Stimulated activated CD4-positive, alpha-beta T cell treated with anti-CD3 and anti-CD28 coated beads, Interleukin-12 subunit alpha, Interleukin-12 subunit beta, amount 100 ng/mL, for 4 hours (primary cell): ENCODE measurements at places on chromosomes 13 and 19.

DNA sequence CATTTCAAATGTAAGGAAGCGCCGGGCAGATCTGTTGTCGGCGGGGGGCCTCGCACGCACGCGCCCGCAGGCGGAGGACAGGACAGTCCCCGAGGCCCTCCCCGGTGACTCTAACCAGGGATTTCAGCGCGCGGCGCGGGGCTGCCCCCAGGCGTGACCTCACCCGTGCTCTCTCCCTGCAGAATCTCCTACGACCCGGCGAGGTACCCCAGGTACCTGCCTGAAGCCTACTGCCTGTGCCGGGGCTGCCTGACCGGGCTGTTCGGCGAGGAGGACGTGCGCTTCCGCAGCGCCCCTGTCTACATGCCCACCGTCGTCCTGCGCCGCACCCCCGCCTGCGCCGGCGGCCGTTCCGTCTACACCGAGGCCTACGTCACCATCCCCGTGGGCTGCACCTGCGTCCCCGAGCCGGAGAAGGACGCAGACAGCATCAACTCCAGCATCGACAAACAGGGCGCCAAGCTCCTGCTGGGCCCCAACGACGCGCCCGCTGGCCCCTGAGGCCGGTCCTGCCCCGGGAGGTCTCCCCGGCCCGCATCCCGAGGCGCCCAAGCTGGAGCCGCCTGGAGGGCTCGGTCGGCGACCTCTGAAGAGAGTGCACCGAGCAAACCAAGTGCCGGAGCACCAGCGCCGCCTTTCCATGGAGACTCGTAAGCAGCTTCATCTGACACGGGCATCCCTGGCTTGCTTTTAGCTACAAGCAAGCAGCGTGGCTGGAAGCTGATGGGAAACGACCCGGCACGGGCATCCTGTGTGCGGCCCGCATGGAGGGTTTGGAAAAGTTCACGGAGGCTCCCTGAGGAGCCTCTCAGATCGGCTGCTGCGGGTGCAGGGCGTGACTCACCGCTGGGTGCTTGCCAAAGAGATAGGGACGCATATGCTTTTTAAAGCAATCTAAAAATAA lies 18.2 kb downstream of the IL17D start:
- no peak for DNase-seq

DNA sequence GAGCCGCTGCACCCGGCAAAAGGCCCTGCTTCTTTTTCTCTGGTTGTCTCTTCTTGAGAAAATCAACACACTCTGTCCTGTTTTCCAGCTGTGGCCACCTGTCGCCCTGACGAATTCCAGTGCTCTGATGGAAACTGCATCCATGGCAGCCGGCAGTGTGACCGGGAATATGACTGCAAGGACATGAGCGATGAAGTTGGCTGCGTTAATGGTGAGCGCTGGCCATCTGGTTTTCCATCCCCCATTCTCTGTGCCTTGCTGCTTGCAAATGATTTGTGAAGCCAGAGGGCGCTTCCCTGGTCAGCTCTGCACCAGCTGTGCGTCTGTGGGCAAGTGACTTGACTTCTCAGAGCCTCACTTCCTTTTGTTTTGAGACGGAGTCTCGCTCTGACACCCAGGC lies 17.2 kb downstream of the LDLR start:
- no peak for DNase-seq

- no peak for DNase-seq
Measured at GRCh38 chr19:8973501-8974091, 36.6 kb downstream of the MUC16 start.

GRCh38 chr19:741506-742131 lies 9.3 kb upstream of the MISP start:
- DNase-seq, result no peak

DNA sequence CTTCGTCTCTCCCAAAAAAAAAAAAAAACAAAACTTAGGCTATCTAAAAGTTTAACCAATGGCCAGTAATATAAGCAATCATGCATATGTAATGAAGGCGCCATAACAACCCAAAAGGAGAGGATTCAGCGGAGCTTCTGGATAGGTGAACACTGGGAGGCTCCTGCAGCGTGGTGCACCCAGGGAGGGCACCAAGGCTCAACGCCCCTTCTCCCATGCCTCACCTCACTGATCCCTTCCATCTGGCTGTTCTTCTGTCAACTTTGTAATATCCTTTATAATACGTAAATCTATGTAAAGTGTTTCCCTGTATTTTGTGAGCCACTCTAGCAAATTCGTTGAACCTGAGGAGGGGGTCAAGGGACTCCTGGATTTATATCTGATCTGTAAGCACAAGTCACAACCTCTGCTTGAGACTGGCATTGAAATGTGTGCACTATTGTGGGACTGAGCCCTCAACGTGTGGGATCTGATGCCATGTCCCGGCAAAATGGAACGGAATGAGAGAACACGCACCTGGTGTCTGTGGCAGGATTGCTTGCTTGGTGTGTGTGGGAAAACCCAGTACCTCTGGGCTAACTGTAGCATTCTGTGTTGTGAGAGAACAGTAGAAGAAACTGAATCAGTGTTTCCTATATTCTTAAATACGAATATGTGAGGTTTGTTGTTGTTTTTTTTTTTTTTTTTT lies 521 bp upstream of the ZNF665 start:
- no peak for DNase-seq

GRCh38 chr13:111857846-111858560 lies 208.9 kb upstream of the SOX1 start:
- no peak for DNase-seq

- no peak for DNase-seq
Measured at GRCh38 chr13:55516610-55517009, 1624.1 kb upstream of the PRR20A start.

DNA sequence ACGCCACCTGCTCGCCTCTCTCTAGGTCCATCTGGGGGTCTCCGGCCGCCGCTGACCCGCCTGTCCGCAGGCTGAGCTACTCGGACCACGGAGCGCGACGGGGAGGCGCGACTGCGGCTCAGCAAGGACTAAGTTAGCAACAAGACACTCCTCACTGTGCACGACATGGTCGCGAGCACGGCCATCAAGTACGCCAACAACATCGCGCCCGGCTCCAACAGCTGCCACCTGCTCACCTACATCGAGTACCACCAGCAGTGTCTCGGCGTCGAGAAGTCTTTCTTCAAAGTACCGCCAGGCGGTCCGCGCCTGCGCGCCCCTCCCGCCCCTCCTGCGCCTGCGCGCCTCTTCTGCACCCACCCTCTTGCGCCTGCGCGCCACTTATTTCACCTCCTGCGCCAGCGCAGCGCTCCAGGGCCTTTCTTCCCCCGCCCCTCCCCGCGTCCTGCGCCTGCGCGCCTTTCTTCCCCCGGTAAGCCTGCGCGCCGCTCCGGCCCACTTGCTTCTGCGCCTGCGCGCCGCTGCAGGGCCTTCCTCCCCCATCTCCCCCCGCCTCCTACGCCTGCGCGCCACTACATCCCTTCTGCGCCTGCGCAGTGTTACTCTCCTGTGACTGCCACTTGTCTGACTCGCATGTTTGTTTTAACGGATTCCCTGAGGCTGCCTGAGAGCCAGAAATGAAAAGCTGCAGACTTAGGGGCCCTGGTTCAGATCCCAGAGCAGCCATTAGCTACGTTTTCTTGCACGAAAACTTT lies 64.0 kb downstream of the ACSBG2 start:
- DNase-seq, result peak; percentile 99

DNA sequence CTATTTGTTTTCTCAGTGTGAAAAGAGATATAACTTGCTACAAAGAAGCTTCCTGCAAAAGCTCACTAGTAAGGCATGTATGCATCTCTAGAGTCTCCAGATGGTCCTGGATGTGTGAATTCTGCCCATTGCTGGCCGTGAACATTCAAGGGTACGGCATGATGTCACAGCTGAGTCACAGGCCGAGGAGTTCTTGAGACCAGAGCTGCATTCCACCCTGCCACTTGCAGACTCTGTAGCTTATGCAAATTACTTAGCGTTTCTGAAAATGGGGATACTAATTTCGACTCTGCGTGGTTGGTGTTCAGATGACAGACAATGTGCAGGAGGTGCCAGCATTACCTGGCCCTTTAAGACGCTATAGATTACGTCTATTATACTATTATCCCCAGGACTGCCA lies 470.7 kb downstream of the ZNF536 start:
- no peak for DNase-seq

GRCh38 chr19:58357481-58358145 lies 4.3 kb upstream of the A1BG start:
- DNase-seq, result no peak

GRCh38 chr13:95552539-95553441 lies at the start of gene CLDN10:
Gene CLDN10, plus strand, starts transcription at chr13:95552720. Its CDS starts 34 bp downstream, at chr13:95552754.
- DNase-seq, result no peak

- DNase-seq, result no peak
Measured at GRCh38 chr19:18118420-18119012, 20.9 kb downstream of the MAST3 start.

- no peak for DNase-seq
Measured at GRCh38 chr13:34376483-34376882, 558.5 kb downstream of the RFC3 start.

DNA sequence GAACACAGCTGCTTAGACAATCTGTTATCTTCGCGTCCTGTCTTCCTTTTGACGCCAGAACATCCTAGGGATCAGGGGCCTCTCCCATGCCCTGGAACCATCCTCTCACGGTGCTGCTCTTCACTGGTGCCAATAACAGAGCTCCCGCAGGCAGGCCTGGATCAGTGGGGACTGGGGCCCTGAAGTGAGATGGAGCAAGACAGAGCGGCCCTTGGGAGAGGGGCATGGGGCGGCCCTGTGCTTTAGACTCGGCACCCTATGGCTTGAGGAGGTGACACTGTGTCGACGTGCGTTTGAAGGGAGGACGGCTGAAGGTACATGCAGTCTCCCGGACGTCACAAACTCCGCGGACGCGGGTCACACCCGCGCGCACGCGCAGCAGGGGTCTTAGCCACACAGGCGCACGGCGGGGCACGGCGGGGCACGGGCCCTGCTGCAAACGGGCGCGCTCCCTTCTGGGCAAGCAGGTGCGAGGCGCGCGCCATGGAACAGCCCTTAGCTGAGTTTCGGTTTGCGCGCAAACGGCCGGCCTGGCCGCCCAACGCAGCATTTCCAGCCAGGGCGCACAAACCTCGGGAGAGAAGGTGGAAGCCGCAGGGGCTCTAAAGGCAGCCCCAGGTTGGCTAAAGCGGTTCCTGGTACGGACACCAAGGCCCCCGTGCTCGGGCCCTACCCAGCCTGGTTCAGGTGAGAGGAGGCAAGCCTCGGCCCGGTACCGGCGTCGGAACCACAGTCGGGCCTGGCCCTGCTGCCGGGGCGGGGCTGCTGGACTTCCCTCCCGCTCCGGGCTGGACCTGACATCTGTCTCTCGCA lies 16.5 kb upstream of the RNF17 start:
- no peak for DNase-seq

GRCh38 chr19:38055655-38056521 lies 148.9 kb downstream of the SIPA1L3 start:
- no peak for DNase-seq

DNA sequence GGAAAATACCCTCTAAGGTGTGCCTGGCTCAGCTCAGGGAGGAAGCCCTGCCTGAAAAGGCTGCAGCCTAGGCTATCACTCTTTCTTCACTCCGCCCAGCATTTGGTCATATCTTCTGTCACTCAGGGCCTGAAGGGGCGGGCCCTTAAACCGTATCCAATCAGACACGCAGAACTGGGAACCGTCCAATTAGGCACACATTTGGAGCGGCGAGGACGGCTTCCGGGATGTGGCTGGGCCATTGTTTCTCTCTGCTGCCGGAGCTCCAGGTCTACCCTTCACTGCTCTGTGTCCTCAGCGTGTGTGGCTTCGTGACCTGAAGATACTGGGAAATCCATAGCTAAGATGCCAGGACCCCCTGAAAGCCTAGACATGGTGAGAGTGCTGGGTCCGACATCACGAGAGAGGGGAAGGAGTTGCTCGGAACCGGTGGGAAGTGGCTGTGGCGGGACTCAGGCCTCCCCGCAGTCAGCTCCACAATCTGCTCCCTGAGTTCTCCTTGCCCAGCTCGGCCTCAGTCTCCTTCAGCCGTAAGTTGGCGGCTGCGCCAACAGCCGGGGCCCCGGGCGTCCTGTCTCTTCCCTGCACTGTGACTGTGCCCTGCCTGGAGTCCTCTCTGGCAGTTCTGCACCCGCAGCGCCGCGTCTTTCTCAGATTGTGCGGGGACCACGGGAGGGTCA lies at the start of gene ZNF493:
Gene ZNF493, plus strand, starts transcription at position 241 of the 680 bp plus-strand sequence. Its CDS starts 105 bp downstream, at position 346.
- DNase-seq, result peak; percentile 83

DNA sequence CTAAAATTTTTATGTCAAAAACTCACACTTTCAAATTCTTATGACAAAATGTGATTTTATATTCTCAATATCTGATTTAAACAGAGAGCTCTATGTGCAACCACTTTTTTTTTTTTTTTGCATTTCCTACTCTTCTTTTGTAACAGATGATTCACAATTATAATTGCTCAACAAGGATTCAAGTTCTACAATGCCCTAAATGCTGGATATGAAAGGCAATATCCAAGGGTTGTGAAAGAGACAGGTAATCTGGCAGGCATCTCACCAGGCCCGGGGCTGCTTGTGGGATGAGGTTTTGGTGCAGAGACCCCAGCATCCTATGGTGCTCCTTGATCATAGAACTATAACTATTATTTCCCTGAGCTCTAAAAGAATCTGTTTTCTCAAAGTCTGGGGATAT lies 363.6 kb upstream of the NBEA start:
- DNase-seq, result no peak

DNA sequence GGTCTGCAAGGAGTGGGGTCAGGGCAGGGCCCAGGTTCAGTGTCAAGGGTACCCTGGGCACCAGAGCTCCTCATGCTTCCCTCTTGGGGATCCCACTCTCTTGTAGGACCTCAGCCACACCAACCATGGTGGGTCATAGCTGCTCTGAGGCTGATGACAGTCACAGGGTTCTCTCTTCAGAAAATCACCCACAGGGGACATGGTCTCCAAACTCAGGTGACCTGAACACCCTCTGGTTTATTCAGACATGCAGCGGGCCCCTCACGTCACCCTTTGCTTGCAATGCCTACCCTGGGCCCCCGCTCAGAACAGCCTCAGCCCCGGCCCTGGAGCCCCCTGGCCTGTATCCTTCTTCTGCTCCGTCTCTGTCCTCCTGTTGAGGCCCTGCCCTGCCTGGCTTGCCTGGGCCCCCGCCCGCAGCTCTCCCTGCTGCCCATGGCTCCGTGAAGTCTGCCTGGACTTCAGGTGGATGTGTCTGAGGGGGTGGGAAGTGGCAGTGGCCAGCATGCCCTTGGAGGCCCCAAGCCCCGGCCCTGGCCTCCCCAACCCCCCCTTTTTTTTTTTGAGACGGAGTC lies 20.4 kb downstream of the CHERP start:
- DNase-seq, result no peak

GRCh38 chr19:38229585-38230073 lies 5.6 kb upstream of the DPF1 start:
- peak; percentile 63 for DNase-seq

- no peak for DNase-seq
Measured at GRCh38 chr13:80101040-80101439, 239.9 kb downstream of the SPRY2 start.

GRCh38 chr13:39036212-39036611 lies 1.7 kb downstream of the PROSER1 start:
- no peak for DNase-seq

- DNase-seq, result no peak
Measured at GRCh38 chr19:42024622-42025111, 30.6 kb upstream of the ATP1A3 start.

DNA sequence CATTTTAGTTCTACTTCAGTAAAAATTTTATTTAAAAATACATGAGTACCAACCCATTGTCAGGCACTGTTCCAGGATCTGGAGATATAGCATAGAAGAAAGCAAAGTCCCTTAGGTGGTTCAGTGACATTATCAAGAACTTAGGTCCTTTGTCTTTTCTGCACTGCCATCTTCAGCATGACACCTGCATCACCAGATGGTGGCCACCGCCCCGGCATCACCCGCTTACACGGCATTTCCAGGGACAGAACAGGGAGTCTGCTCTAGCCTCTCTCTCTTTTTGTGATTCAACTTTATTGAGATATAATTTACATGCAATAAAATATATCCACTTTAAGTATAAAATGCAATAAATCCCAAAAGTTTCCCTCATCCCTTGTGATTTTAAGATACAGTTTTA lies 23.5 kb downstream of the DYRK1B start:
- DNase-seq, result no peak
